NT2/D1 (cell line): ENCODE measurements at places on chromosomes 3 and 15.

DNA sequence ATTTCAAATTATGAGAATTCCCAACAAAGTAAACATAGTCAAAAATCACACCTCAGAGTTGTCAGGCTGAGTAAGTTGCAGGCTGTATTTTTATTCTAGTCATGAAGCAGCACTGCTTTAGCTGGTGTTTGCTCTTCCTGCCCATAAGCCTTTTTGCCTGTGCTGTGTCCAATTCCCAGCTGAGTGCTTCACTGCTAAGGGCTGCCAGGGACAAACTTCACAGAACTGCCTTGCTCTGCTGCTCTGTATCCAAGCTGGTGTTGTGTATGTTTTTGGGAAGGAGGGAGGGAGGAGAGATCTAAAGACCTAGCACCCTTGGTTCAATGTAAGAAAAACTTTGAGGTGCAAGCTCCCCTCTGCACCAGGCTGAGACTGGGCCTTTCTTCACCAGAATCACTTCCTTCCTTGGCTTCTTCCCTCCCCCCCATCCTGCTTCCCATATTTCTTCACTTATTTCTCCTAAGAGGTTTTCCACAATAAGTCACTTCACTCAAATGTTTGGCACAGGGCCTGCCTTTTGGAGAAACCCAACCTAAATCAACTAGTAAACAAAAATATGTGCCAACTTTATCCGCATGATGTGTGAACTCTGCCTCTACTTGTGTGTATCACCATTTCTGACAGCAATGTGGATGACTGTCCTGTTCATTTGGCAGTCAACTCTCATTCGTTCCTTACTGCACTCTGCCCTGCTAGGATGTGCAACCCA lies 156.1 kb downstream of the TBL1XR1 start:
- DNase-seq: no peak

- DNase-seq: no peak
Measured at GRCh38 chr15:70245932-70246622, 148.4 kb upstream of the TLE3 start.

- DNase-seq: no peak
Measured at GRCh38 chr3:144175644-144176425, 204.2 kb downstream of the DIPK2A start.

GRCh38 chr15:98226578-98226977 lies 266.1 kb downstream of the ARRDC4 start:
- no peak for DNase-seq

- no peak for DNase-seq
Measured at GRCh38 chr3:48416546-48416945, 13.3 kb downstream of the PLXNB1 start.

- no peak for DNase-seq
Measured at GRCh38 chr3:44058868-44059203, 182.8 kb upstream of the TOPAZ1 start.

DNA sequence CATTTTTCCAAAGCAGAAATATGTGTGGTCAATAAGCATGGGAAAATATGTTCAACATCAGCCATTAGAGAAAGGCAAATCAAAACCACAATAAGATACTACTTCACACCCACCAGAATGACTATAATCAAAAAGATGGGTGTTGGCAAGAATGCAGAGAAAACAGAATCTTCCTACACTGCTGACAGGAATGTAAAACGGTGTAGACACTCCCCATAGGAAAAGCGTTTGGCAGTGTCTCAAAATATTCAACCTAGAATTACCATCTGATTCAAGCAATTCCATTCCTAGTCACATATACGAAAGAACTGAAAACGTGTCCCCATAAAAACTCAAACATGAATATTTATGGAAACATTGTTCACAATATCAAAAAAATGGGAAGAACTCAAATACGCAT lies 123.3 kb downstream of the ADAMTS17 start:
- no peak for DNase-seq

- DNase-seq: no peak
Measured at GRCh38 chr15:99324700-99325099, 73.4 kb downstream of the LRRC28 start.

DNA sequence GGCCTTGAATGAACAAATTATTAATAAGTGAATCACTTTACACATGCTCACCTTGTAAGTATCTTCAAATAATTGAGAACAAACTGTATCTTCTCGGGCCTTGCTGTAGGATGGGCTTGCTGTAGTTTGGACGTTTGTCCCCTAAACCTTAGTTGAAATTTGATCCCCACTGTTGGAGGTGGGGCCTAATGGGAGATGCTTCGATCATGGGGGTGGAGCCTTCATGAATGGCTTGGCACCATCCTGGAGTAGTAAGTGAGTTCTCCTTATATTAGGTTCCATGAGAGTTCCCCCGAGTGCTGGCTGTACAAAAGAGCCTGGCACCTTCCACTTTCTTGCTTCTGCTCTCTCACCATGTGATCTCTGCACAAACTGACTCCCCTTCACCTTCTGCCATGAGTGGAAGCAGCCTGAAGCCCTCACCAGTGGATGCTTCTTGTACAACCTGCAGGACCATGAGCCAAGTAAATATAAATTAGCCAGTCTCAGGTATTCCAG lies 29.3 kb downstream of the PIGB start:
- DNase-seq: no peak

GRCh38 chr3:31621314-31621713 lies 88.6 kb downstream of the STT3B start:
- DNase-seq: no peak

- DNase-seq: no peak
Measured at GRCh38 chr3:55077726-55078125, 149.9 kb upstream of the LRTM1 start.
